ENCODE measurements at places on chromosomes 2 and 18.

- no peak for DNase-seq
These were observed 531.2 kb downstream of the NYAP2 start for GRCh38 chr2:225930687-225931086.

DNA sequence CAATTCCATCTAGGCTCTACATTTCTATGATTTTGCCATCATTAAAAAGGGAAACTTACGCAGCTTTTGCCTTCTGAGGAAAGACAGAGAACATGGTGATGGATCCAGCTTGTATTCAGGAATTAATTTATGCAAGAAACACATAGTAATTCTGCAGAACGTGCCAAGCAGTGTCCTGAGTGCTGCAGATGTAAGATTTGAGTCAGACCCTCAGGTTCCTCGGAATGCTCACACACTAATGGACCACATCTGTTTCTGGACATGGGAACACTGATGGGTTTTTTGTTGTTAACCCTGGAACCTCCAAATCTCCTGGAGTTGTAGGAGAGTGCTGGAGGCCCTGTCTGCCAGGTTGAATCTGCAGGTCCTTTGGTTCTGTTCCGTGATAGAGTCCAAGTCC is 132.9 kb downstream of the SETBP1 start:
- DNase-seq, result no peak

DNA sequence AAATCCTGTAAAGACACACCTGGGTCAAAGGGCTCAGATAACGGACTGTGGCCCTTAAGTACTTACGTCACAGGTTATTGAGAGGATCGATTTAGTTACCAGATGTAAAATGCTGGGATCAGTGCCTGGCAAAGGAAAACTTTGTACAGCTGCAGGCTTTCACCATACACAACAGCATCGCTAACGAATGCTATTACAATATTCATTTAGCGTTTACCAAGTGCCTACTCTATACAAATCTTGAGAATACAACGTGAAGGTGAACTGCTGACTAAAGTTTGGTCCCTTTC is 619 bp upstream of the MSH6 start:
- DNase-seq, result no peak

- no peak for DNase-seq
These were observed 143.9 kb upstream of the ASB18 start for GRCh38 chr2:236408090-236408489.

DNA sequence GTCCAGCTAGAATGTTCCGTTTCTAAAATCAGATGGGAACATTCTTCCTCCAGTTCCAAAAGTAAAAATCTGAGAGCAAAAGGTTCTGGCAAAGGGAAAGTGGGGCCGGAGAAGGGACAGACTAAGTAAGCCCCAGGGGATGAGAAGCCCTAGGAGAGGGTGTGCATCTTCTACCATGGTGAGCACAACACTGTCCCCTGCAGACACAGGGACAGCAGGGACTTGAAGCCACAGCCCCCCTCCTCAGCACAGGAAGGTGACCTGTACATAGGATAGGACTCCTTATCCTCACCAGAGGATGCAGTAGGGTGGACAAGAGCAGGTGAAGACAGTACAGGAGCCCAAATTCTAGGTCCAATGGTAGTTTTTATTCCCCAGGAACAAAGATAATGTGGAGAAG is 12.6 kb upstream of the ATRAID start:
- DNase-seq, result no peak

GRCh38 chr18:75064513-75064905 is 144.4 kb downstream of the PTGR3 start:
- no peak for DNase-seq

DNA sequence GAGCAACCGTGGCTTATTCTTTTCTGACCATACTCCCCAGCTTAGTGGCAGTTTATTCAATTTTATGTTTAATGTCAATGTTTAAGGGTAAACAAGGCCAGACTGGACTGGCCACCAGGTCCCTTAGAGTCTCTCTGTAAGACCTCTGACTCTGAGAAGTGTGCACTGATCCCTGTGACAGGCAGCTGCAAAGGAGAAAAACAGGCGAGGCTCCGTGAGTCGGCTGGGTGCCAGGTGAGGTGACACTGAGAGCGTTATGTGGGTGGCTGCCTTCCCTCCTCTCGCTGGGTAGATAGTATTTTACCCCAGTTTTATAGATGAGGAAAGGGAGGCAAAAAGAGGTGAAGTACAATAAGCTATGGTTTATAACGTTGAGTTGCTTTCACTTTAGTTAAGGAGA is 139.4 kb upstream of the HDAC4 start:
- DNase-seq, result no peak

- no peak for DNase-seq
These were observed 48.9 kb downstream of the TSN start for GRCh38 chr2:121804340-121804739.

DNA sequence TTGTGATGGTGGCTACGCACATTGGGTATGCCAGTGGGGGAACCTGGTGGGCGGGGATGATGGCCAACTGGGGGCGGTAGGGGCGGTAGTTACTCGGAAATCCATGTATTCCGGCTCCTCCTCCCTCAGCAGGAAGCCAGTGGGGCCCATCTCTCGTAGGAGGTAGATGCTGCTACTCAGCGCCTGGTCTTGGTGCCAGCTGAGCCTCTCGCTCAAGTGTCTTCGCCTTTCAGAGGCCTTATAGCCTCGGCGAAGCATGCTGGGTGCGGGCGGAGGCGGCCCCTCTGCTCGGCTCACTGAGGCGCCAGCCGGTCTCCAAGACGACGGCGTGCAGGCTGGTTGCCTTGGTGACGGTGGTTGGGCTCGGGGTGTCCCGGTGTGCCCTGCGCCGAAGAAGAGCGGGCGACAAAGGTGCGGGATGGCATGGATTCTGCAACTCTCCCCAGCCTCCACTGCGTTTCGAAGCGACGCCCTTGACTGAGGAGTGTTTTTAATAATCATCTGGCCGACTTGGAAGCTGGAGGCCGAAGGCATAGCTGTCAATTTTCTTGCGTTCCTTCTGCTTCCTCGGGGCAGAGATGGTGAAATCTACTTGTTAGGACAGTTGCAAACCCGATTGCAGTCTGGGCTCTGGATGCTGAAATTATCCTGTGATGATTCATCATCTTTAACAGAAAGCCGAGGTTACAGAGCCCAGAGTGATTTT is at the start of gene ZSWIM2:
Gene ZSWIM2 (minus strand): TSS at position 298 of the 706 bp plus-strand sequence. CDS start 40 bp downstream, at position 258.
- DNase-seq, result peak; percentile 14

DNA sequence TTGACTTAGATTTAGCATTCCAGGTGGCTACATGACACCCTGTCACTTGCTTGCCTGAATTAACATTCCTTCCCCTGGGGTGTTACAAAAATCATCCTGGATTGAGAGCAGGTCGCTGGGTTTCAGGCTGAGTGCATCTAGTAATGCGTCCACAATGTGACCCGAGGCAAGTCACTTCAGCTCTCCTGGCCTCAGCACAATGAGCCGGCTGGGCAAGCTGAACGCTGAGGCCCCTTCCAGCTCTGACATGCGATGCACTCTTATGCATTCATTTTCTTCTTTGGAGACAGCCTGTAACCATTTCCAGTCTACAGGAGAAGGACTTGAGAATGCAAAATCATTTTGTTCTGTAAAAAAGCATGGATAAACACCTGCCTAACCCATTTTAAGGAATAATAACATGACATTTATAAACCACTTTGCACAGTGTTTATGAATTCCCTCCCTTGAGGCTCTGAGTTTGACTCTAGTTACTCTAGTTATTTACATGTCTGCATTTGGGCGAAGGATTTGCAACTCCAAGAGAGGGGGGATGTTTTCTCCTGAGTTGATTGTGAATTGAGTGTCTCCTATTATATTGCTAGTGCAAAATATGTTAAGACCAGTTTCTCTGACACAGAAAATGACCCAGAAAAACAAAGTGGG is 63.0 kb upstream of the CPO start:
- no peak for DNase-seq

- DNase-seq, result no peak
These were observed 179.4 kb downstream of the TXNL1 start for GRCh38 chr18:56458770-56459712.

GRCh38 chr2:69798290-69798908 is 31.1 kb upstream of the GMCL1 start:
- no peak for DNase-seq

DNA sequence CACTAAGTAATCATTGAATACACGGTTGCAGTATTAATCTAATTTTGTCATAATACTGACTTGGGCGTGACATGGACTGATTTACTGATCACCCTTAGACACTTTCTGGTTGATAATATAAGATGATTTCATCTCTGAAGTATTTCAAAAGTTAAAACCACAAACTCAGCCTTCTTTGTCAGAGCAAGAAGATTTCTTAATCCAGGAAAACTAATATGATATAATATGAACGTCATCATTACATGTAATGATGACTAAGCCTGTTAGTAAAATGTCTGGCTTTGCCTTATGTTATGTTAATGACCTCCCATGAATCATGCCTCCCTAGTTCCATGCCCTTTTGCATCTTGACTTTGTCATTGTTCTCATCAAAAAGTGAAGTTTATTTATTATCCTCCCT is 1325.0 kb upstream of the CDH2 start:
- DNase-seq, result no peak

GRCh38 chr18:32277549-32277948 is 87.7 kb downstream of the MEP1B start:
- DNase-seq, result no peak

- DNase-seq, result no peak
These were observed 36.9 kb downstream of the SUMO1 start for GRCh38 chr2:202201220-202202160.

DNA sequence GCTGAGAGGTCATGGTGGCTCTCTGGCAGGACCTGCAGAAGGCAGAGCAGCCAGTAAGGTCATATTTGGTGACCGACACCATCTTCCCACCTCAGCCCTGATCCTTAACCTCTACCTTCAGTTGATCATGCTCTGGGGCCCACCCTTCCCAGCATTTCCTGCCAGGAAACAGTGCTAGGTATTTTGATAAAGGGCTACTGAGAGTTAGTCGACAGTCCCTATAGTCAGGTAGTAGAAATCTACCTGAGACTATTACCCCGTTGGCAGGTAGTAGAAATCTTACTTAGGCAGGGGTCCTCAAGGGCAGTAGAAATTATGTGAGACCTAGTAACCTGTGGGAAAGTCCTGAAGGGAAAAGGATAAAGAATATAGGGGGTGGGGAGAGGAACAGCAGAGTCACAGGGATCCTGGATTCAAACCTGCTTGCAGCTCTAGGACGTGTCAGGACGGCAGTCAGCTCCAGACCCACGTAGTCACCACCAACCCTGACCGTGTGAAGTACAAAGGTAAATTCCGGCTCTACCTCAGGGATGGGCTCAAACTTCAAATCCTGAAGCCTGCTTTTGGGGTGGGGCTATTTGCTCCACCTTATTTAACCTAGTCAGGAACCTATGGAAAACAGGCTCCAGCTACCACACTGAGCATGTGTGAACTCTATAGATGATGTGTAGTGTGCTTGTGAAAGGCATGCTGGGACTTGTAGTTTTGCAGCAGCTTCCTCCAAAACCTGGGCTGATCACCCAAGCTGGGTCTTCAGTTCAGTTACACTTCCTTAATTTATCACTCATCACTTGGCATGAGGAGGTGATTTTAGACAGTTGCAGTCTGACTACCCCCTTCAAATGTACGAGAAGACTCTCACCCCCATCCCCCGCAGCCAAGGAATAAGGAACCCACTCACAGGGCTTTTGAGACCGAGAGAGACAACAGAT is at the start of gene DQX1:
Gene DQX1 (minus strand): TSS at position 515 of the 932 bp plus-strand sequence. CDS start 502 bp downstream, at position 13.
- no peak for DNase-seq

DNA sequence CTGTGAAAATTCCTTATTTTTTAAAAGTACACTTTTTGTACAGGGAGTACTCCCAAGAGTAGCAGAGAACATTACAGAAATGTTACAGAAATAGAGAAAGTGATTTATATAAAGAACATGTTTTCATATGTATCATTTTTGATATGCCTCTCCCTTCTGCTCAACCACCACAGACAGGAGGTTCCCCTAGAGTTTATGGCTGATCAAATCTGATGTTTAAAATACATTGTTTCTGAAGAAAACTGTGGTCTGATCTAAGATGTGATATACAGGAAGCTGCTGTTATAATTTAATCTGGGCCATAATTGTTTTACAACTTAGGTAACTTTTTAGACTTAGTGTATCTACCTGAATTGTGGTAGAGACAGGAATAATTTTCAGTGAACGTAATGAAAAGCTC is 37.0 kb downstream of the STAT4 start:
- no peak for DNase-seq

DNA sequence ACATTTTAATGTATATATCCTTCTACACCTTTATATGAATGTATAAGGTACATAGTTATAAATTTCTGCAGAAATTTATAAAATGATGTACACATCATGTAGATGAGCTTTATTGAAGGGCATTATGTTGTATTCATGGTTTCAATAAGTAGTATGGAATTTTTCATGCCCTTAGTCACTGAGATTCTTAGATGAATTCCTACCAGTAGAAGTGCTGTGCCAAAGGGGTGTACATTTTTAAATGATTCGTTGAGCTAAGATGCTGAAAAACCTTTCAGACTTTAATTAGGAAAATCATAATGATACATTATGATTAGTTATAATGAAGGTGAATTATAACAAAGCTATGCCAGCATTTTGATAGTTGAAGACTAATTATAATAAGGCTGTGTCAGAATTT is 115.2 kb downstream of the ZNF236 start:
- DNase-seq, result no peak

DNA sequence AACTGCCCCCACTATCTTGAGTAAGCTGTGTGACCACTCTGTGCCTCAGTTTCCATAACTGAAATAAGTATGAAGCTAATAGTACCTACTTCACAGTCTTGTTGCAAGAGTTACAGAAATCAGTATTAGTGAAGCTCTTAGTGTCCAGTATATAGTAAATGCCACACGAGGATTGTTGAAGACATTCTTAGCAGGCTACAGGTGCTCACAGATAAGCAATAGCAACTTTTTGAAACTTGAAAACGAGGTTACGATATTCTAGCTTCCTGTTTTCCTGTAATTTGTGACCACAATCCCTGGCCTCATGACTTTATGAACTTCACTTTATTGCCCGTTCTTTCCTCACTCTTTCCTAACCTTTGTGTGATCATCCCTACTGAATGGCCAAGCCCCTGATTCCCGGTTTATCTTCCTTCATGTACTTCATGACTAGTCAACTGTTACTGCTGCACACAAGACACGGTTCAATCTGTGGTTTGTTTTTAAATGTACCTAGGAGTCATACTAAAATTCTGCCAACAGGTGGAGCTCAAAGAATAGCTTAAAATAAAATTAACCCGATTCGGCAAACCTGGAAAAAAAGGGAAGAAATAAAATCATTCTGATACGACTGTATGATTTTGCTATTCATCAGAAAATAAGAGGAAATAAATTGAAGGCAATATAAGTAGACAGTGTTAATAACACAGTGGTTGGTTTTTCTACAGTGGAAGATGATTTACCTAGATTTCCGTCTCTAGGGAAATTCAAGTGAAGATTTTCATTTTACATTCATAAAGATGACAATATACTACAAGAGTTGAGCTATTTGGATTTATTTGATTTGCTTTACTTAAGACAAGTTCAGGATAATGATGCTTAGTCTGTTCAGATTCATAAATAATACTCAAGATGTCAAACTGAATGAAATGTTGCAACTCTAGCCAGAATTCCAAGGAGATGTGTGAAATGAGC is 38.1 kb upstream of the STAT1 start:
- no peak for DNase-seq

- DNase-seq, result no peak
These were observed 27.5 kb downstream of the M1AP start for GRCh38 chr2:74620671-74621070.

Data from stimulated activated CD4-positive, alpha-beta T cell treated with anti-CD3 and anti-CD28 coated beads, TNF-alpha, amount 100 ng/mL, for 24 hours (primary cell).